Heart right ventricle (tissue), 16 donors: ENCODE measurements at places on chromosomes 2 and 18. TPM values are rescaled to one million over a fixed set of nuclear protein-coding genes. Genes with fewer than 3 reads are reported as not detected.

GRCh38 chr2:164882276-164882675 lies 40.7 kb upstream of the COBLL1 start:
- H3K36me3 ChIP-seq, result no peaks in the 10 kb centered on the region
- H3K4me1 ChIP-seq, result no peaks in the 10 kb centered on the region
- H3K4me3 ChIP-seq, result no peak overlapping the region
- no peaks in the 10 kb centered on the region for H3K27me3 ChIP-seq
- no peak overlapping the region for H3K27ac ChIP-seq

GRCh38 chr2:196171946-196172345 lies 568 bp upstream of the STK17B start:
- peak overlapping the region; percentile 76 for H3K4me3 ChIP-seq
- no peaks in the 10 kb centered on the region for H3K27me3 ChIP-seq
- peak; percentile 8 for DNase-seq
- peaks cover 38% of the 10 kb centered on the region for H3K4me1 ChIP-seq

GRCh38 chr2:99680946-99681345 lies 191.1 kb upstream of the REV1 start:
- no peak for DNase-seq
- H3K27ac ChIP-seq, result no peak overlapping the region
- no peaks in the 10 kb centered on the region for H3K36me3 ChIP-seq
- no peaks in the 10 kb centered on the region for H3K27me3 ChIP-seq

DNA sequence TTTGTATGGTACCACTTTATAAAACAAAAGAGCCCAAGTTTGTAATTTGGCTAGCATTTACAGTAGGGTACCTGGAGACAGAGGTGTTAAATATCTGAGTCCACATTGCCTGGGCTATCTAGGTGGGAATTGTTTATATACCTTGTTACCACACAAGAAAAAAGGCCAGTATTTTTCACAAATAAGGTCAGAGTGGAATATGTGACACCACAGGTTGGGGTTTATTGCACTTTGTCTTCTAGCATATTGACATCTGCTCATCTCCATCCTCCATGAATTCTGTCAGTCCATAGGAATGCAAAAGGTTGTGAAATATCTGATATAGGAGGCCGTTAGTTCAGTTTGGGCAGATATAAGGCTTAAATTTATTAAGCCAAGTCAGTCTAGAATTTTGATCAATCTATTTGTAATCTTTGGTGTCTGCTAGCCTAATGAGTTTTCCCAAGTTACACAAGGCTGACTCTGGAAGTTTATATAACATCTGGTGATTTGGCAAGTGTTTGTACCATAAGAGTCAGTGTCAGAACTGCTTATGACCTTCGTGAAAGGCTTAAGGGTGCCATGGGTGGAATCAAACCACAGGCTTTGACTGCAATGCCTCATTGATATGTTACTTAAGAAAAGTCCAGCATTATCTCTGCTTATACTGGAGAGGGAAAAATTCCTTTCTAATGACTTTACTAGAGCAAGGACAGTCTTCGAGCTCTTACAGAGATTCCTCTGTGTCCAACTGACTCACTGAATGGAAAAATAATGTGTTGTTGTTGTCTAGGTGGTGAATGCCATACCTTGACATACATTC lies 11.3 kb upstream of the DPP4 start:
- DNase-seq, result no peak
- no peak overlapping the region for H3K27ac ChIP-seq
- no peaks in the 10 kb centered on the region for H3K27me3 ChIP-seq
- H3K4me1 ChIP-seq, result no peaks in the 10 kb centered on the region
- no peaks in the 10 kb centered on the region for H3K36me3 ChIP-seq
- H3K4me3 ChIP-seq, result no peak overlapping the region

DNA sequence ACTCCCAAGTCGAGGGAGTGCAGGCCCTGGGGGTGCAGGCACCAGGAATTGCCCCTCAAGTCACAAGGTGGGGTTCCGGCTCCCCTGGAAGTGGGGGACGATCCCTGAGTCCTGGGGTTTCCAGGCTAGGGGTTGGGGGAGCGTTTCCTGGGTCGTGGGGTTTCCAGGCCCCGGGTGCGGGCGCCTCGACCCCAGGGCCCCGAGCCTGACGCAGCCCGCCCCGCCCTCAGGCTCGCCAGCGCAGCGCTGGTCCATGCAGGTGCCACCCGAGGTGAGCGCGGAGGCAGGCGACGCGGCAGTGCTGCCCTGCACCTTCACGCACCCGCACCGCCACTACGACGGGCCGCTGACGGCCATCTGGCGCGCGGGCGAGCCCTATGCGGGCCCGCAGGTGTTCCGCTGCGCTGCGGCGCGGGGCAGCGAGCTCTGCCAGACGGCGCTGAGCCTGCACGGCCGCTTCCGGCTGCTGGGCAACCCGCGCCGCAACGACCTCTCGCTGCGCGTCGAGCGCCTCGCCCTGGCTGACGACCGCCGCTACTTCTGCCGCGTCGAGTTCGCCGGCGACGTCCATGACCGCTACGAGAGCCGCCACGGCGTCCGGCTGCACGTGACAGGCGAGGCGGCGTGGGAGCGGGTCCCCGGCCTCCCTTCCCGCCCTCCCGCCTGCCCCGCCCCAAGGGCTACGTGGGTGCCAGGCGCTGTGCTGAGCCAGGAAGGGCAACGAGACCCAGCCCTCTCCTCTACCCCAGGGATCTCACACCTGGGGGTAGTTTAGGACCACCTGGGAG lies 12.0 kb downstream of the SIGLEC15 start:
- H3K27me3 ChIP-seq, result peaks cover 61% of the 10 kb centered on the region
- H3K4me3 ChIP-seq, result peak overlapping the region; percentile 49
- no peaks in the 10 kb centered on the region for H3K36me3 ChIP-seq
- H3K27ac ChIP-seq, result no peak overlapping the region

DNA sequence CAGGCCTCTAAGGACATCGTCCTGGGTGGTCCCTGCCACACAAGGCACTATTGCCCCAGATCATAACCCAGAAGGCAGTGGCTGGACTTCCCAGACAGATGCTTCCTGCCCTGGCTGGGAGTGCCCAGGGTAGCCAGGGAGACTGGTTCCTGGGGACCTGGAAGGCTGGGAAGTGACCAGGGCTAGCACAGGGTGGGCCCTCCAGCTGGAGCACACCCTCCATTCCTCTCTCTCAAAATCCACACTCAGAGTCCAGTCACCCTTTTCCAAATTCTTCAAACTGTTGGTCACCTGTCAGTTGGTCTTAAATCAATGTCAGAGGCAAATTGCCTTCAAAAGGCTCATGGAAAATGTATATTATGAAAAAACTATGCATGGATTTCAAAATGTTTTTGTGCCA lies 11.6 kb upstream of the TUBB6 start:
- H3K4me1 ChIP-seq, result no peaks in the 10 kb centered on the region
- H3K4me3 ChIP-seq, result no peak overlapping the region
- no peak for DNase-seq
- no peaks in the 10 kb centered on the region for H3K27me3 ChIP-seq
- no peaks in the 10 kb centered on the region for H3K36me3 ChIP-seq
- H3K27ac ChIP-seq, result no peak overlapping the region

DNA sequence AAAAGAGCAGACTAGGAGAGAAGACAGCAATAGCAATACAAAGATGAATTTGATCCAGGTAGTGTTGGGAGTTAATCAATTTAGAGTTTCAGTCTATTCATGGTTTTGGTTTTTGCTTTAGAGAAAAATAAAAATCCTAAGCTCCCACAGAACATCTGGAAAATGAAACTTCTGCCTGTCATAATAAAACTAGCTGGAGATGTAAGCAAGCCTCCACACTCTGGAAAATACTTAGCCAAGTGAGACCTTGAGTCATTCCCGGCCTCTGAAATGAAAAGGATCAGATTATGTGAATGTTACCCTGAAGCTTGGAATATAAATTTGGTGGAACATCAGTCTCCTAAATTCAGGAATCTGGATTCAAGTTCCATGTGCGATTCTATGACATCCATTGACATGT lies 485.6 kb upstream of the SPRED2 start:
- H3K27me3 ChIP-seq, result no peaks in the 10 kb centered on the region
- H3K27ac ChIP-seq, result no peak overlapping the region
- H3K4me3 ChIP-seq, result no peak overlapping the region
- no peak for DNase-seq
- H3K4me1 ChIP-seq, result no peaks in the 10 kb centered on the region
- H3K36me3 ChIP-seq, result no peaks in the 10 kb centered on the region

DNA sequence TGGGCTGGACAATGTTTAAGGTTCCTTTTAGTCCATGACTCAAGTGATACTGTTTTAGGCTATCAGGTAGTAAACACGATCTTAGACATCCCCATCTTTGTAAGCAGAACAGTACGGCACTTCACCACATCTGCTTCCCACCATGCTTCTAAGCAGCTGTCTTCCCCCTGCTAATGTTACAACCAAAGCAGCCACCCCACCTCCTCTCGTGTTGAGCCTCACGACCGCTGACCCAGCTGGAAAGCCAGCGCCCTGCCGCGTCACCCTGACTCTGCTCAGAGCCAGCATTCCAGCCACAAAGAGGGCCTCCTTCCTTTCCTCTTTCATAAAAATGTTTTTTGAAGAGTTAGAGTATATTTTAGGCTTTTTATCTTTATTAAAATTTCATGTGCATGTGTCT lies 9.4 kb downstream of the MTERF4 start:
- peaks cover 6% of the 10 kb centered on the region for H3K36me3 ChIP-seq
- DNase-seq, result no peak
- no peaks in the 10 kb centered on the region for H3K4me1 ChIP-seq
- no peak overlapping the region for H3K27ac ChIP-seq
- no peaks in the 10 kb centered on the region for H3K27me3 ChIP-seq

GRCh38 chr2:171260471-171261424 lies 100.1 kb upstream of the TLK1 start:
- H3K4me1 ChIP-seq, result no peaks in the 10 kb centered on the region
- DNase-seq, result no peak
- no peak overlapping the region for H3K27ac ChIP-seq
- H3K27me3 ChIP-seq, result no peaks in the 10 kb centered on the region
- no peaks in the 10 kb centered on the region for H3K36me3 ChIP-seq
- no peak overlapping the region for H3K4me3 ChIP-seq

DNA sequence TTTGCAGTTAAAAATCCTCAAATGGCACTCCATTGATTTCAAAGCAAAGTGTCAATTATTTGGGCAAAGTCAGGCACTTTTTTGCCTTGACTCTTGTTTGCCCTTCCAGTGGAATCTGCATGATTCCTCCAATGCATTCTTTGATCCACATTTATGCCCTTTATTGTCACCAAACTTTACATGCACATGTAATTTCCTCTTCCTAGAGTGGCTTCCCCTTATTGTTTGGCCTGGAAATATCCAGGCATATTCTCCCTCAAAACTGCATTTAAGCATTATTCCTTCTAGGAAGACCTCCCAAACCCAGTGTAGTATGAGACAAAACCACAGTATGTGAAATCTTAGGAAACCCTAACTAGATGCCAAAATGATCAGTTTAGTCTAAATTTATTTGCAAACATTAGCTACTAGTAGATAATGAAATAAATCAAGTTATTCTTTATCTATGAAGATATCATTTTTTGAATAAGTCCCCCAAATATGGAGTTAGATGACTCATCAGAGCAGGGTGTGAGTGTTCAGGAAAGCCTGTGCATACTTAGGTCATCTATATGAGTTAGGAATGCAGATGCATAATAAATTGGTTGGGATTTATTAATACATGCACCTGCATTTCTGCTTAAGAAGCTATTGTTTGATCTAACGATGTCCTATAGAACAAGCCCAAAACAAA lies 433.3 kb upstream of the TCF4 start:
- no peak for DNase-seq
- no peaks in the 10 kb centered on the region for H3K27me3 ChIP-seq
- H3K27ac ChIP-seq, result peak overlapping the region; percentile 59
- H3K4me1 ChIP-seq, result no peaks in the 10 kb centered on the region
- H3K36me3 ChIP-seq, result no peaks in the 10 kb centered on the region

- H3K4me3 ChIP-seq, result no peak overlapping the region
- no peaks in the 10 kb centered on the region for H3K27me3 ChIP-seq
- no peak overlapping the region for H3K27ac ChIP-seq
- H3K36me3 ChIP-seq, result no peaks in the 10 kb centered on the region
- no peak for DNase-seq
- H3K4me1 ChIP-seq, result no peaks in the 10 kb centered on the region
Observed at GRCh38 chr2:224922142-224922727, 120.0 kb downstream of the DOCK10 start.

- peaks cover 41% of the 10 kb centered on the region for H3K4me1 ChIP-seq
- H3K36me3 ChIP-seq, result peaks cover 77% of the 10 kb centered on the region
- H3K27ac ChIP-seq, result peak overlapping the region; percentile 56
Observed at GRCh38 chr2:86072271-86072858, 33.3 kb downstream of the POLR1A start.

GRCh38 chr2:22020091-22020742 lies 896.4 kb downstream of the TDRD15 start:
- no peaks in the 10 kb centered on the region for H3K36me3 ChIP-seq
- no peaks in the 10 kb centered on the region for H3K27me3 ChIP-seq
- H3K4me3 ChIP-seq, result no peak overlapping the region
- H3K27ac ChIP-seq, result no peak overlapping the region

DNA sequence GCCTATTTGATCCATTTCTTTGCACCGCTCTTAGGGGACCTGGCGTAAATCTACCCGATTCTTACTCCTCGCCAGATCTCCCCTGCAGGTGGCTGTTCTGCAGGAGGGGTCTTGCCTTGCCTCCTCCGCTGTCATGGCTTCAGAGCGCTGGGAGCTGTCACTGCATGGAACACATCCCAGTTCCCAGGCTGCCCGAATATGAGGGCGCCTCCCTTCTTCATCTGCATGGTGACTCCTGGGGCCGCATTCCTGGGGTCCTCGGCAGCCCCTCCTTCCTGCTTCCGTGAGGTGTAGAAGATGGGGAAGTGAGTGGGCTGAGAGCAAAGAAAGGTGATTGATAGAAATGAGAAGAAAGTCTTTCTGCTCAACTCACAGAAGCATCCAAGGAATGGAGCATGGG lies 27.3 kb upstream of the COPS8 start:
- no peak for DNase-seq
- no peak overlapping the region for H3K4me3 ChIP-seq
- peaks cover 7% of the 10 kb centered on the region for H3K4me1 ChIP-seq
- H3K27me3 ChIP-seq, result no peaks in the 10 kb centered on the region

- H3K4me1 ChIP-seq, result peaks cover 2% of the 10 kb centered on the region
- no peak overlapping the region for H3K4me3 ChIP-seq
- no peaks in the 10 kb centered on the region for H3K27me3 ChIP-seq
- peaks cover 13% of the 10 kb centered on the region for H3K36me3 ChIP-seq
Observed at GRCh38 chr2:25324905-25325592, 16.7 kb downstream of the DNMT3A start.

- no peaks in the 10 kb centered on the region for H3K36me3 ChIP-seq
- no peak overlapping the region for H3K4me3 ChIP-seq
- DNase-seq, result no peak
- H3K4me1 ChIP-seq, result peaks cover 24% of the 10 kb centered on the region
- no peak overlapping the region for H3K27ac ChIP-seq
Observed at GRCh38 chr2:60492548-60492947, 60.9 kb downstream of the BCL11A start.

GRCh38 chr2:81389203-81389602 lies 1084.7 kb upstream of the LRRTM1 start:
- no peak for DNase-seq
- H3K27ac ChIP-seq, result no peak overlapping the region
- no peak overlapping the region for H3K4me3 ChIP-seq
- H3K4me1 ChIP-seq, result no peaks in the 10 kb centered on the region
- no peaks in the 10 kb centered on the region for H3K27me3 ChIP-seq

GRCh38 chr2:229118336-229118735 lies 152.8 kb downstream of the PID1 start:
- H3K4me1 ChIP-seq, result no peaks in the 10 kb centered on the region
- H3K36me3 ChIP-seq, result no peaks in the 10 kb centered on the region
- DNase-seq, result no peak
- H3K27me3 ChIP-seq, result no peaks in the 10 kb centered on the region
- no peak overlapping the region for H3K4me3 ChIP-seq

The UGT1A4 gene
- total RNA-seq, result not detected

The HTR2B gene
- total RNA-seq, result 0.71 TPM

The PARD6G gene
- total RNA-seq, result 3.2 TPM

The MRPL30 gene
- total RNA-seq, result 43.2 TPM

The IL36G gene
- total RNA-seq, result not detected
